ENCODE measurements at places on chromosomes 6 and 20.

GRCh38 chr6:13432526-13433184 lies 54.7 kb downstream of the GFOD1 start:
- no peak for DNase-seq

DNA sequence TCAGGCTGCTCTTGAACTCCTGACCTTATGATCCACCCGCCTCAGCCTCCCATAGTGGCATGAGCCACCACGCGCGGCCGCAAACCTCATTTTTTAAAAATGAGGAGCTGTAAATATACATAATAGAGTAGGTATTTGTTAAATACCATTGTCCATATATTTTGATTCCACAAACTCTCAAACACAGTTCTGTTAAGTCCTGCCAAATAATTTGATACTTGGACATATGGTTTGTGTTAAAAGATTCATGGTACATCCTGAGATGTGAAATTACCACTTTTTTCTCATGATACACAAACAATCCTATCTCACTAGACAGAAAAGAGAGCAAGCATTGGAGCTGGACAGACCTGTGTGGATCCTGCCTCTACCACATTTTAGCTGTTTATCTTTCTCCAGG lies 334.1 kb upstream of the KCNQ5 start:
- DNase-seq = no peak

GRCh38 chr6:45586216-45587171 lies 208.8 kb upstream of the SUPT3H start:
- no peak for DNase-seq

- no peak for DNase-seq
Measured at GRCh38 chr20:25553819-25554296, 31.5 kb downstream of the NINL start.

DNA sequence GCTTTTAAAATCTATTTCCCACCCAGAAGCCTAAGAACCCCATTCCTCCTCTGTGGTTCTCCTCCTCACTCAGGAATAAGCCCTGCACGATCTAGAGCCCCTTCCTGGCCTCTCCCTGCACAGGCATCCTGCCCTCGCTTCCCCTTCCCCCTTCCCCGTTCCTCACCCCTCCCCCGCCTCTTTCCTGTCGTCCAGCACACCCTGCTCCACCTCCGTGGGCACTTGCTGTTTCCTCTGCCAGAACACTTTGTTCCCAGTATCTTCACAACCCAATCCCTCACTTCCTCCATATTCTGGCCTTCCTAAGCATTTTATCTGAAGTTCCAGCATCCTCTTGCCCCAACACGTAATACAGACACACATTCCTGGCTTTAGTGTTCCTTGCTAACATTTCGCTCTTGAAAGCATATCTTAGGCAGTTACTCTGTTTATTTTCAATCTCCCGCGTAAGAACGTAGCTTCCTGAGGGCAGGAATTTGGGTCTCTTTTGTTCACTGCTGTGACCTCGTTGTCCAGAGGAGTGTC lies 20.2 kb upstream of the SLC22A2 start:
- DNase-seq = no peak

- no peak for DNase-seq
Measured at GRCh38 chr6:132253211-132253610, 148.1 kb downstream of the MOXD1 start.

- DNase-seq = no peak
Measured at GRCh38 chr6:114194362-114195026, 148.3 kb downstream of the HS3ST5 start.

- DNase-seq = no peak
Measured at GRCh38 chr20:21643417-21643816, 62.0 kb upstream of the PAX1 start.

GRCh38 chr6:51214442-51214841 lies 395.8 kb downstream of the TFAP2B start:
- no peak for DNase-seq

- DNase-seq = no peak
Measured at GRCh38 chr6:70980727-70981126, 23.9 kb upstream of the B3GAT2 start.

DNA sequence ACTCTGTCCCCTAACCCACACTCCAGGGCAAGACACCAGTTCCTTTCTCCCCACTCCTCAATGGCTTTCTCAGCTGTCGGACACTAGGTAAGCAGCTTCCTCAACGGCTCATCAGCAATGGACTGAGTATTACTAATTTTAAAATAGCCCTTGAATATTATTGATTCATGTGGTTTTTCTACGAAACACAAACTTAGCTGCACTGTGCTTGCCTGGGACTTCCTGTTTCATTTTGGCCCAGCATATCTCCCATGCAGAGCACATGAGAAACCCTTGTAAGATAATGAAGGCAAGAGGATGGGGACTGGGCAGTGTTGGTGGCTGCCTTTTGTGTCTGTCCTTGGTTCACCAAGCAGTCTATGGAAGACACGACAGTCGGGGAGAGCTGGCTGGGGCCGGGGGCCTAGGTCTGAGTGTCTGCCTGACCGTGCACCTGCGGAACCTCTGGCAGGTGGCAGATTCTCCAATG lies 48.9 kb downstream of the RNASET2 start:
- no peak for DNase-seq

GRCh38 chr6:42454428-42454791 lies 2.7 kb upstream of the TRERF1 start:
- DNase-seq = no peak

DNA sequence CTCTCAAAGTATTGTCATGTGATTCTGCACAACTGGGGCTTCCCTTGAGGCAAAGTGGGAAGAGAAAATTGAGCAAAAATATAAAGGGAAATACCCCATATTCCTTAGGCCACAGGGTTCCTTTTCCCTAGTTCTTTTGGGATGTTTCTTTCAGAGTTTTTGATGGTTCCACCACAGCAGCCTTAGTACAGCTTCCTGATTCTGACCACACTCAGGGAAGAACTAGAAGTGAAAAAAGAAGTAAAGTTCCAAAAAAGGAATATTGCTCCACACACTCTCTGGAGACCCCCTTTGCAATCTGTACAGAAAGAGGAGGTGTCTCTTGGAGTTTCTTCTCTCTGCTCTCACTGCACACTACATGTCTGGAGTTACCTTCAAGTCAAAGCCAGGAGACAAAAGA lies 27.9 kb upstream of the HLA-DQA2 start:
- no peak for DNase-seq

DNA sequence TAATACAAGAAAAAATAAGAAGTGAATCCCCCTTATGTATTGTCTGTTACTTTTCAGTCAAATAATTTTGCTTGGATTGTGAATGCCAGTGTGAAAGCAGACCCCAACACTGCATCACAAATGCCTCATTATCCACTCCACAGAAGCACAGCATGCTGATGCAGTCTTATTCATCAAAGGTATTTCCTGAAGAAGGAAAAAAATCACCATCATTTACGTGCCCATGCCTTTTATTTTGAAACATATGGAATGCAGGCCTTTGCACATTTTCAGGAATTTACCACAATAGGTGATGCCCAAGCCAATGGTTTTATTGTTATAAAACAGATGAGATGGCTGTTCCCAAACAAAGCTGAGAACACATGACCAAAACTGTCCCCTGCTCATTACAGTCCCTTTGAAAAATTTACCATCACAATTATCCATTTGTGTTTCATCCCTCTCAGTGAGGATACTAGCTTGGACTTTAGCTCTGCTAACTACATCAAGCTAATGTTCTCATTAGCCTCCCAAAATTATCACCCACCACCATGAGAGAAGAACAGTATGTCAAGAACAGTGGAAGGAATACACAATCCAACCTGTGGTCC lies 180.6 kb upstream of the HTR1E start:
- DNase-seq = no peak

- DNase-seq = peak; percentile 4
Measured at GRCh38 chr6:68967549-68968300, 332.6 kb downstream of the ADGRB3 start.

- no peak for DNase-seq
Measured at GRCh38 chr20:53413186-53413631, 180.4 kb downstream of the ZNF217 start.

GRCh38 chr6:90435207-90435899 lies 138.7 kb upstream of the BACH2 start:
- no peak for DNase-seq

- DNase-seq = no peak
Measured at GRCh38 chr20:43988867-43989266, 74.2 kb downstream of the TOX2 start.

- no peak for DNase-seq
Measured at GRCh38 chr6:154602296-154602695, 91.8 kb upstream of the CNKSR3 start.

DNA sequence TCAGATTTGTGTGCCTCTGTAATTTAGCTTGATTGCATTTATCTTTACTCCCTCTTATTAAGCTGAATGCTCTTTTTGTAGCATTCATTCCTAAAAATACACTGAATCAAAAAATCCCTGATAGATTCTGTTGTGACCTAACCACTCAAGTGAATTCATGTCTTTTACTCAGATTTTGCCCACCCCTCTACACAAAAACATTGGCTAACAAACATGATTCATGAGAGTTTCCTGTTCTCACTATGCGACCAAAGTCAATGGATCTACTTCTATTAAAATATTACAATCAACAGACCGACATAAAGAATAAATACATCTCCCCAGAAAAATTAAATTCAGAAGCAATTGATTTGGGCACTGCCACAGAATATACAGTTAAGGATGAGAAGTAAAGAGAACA lies 99.5 kb upstream of the THEMIS start:
- DNase-seq = no peak

DNA sequence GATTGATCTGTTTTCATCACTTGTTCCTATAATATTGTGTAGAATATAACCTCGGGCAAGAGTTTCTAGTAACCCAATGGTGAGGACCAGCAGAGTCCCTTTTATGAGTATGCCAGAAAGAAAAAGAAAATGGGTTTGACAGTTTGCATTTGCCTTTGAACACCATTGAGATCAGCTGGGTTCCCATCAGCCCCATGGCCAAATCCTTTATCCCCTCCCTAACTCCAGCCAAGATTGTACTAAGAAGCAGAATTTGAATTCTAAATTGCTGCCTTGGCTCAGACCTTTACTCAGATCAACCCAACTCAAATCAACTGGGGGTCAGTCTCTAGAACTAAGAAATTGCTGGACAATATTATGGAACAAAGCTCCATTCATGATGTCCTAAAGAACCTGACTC lies 187.4 kb downstream of the TBC1D7 start:
- DNase-seq = no peak

DNA sequence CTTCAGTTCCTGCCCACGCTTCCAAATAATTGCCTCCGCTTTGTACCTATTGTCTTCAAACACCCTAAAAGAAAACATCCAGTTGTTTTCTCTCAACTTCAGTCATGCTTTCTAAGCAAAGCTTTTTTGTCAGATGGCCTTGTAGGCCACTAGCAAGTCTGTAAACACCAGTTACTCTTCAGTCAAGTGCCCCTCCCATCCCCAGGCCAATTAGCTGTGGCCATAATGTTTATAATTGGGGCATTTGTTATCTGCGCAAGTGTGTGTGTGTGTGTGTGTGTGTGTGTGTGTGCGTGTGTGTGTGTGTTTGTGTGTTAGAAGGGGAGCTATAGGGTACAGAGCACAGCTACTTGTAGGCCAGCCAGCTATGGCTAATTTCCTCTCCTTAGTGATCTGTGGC lies 272.4 kb upstream of the MARCKS start:
- no peak for DNase-seq

DNA sequence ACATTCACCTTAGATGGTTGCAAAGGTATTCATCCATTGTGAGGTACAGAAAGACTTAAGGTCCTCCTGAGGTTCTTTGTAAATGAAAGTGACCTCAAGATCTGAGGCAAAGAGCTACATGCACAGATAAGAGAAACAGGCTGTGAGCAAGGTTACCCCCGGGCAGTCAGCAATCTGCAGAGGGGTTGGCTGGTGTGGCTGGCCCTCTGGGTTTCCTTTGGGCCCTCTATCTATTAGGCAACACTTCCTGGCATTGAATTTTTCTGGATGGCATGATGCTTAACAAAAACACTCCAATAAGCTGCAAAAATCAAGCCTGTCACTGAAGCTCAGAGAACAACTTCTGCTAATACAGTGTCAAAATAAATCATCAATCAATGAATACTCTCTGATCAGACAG lies 48.9 kb upstream of the RALGAPA2 start:
- DNase-seq = no peak

DNA sequence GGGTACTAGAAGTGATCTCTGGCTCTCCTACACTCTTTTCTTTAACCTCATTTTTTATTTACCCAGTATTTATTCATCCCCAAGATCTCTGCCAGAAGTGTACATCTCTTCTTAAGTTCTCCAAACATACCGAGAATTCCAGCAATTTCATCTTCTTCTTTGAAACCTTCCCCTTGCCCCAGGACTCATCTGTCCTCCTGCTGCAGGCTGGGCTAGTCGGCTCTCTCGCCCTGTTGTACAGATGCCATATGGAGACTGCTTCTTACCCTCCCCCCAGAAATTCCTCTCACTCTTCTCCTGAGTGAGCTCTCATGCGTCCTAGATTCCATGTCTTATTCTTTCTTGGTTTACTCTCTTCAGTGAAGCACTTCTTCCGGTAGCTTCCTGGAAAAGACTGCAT lies 21.9 kb upstream of the PNRC1 start:
- DNase-seq = no peak

DNA sequence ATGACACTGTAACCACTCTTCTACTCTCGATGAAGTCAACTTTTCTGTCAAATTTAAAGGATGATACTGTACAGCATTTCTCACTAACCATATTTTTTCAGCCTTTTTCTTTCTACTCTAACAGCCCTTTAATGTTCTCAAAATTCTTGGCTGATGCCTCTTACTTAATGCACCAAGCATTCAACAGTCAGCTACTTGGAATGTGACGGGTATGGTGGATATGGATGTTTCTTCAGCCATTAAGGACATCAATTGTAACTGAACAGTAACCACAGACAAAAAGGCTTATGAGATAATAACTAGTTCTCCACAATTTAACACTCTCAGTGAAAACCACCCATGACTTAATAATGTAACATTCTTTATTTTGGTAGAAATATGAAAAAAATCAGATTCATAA lies 467.2 kb upstream of the ZNF337 start:
- DNase-seq = no peak

DNA sequence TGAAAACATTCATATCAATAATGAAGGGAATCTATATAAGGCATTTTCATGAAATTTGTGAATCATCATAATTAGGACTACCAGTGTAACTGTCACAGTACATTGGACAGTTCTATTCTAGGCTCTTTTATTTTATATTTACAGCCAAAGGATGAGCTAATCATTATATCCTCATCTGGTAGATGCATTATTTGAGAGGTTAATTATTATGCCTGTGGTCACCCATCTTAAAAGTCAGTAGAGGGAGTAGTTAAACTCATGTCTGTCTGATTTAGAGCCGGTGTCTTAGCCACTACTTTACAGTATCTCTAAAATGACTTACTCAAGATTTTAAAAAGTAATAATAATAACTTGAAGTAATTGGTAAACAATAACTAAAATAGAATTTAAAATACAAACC lies 899.3 kb upstream of the MAP3K7 start:
- no peak for DNase-seq

- DNase-seq = no peak
Measured at GRCh38 chr6:157838718-157839430, 15.8 kb downstream of the SNX9 start.

Data from skin of body (tissue), 3 donors.